ENCODE measurements at places on chromosomes 5 and 9. TPM values are rescaled to one million over a fixed set of nuclear protein-coding genes. Genes with fewer than 3 reads are reported as not detected.

IL13 gene
- not detected for total RNA-seq

PLK2 gene
- 19.8 TPM for total RNA-seq

- no peaks in the 10 kb centered on the region for H3K27me3 ChIP-seq
- no peaks in the 10 kb centered on the region for H3K36me3 ChIP-seq
Measured at GRCh38 chr5:67552773-67553172, 356.2 kb upstream of the CD180 start.

HK3 gene
- total RNA-seq: not detected

DNA sequence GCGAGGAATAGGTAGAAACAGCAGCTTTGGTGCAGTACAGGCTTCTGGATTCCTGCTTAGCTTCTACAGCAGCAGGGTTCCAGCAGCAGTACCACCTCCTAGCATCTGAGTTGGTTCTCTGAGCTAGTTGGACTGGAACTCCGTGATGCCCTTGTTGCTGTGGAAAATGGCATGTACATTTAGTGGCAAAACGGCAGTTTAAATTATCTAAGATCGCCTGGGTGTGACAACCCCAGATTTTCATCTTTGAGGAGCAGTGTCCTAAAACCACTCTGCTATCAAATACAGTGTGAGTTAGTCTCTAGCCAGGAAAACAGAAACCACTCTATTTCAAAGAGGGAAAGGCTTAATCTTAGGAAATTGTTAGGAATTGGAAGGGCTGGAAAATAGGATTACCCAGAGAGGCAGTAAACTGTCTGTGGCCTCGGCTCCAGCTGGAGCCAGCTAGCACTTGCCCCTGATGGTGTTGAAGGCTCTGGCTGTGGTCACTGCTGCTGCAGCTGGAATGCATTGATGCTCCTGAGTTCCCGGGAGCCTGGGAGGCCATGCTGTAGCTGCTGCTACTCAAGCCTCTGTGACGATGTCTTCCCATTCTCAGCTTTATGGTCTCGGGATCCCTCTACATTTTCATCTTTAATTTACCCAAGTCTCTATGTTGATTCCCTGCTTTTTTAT lies 29.4 kb downstream of the RAD23B start:
- H3K4me1 ChIP-seq: no peaks in the 10 kb centered on the region
- DNase-seq: no peak
- no peaks in the 10 kb centered on the region for H3K27me3 ChIP-seq
- H3K4me3 ChIP-seq: no peak overlapping the region
- no peak overlapping the region for H3K27ac ChIP-seq
- H3K36me3 ChIP-seq: peaks cover 38% of the 10 kb centered on the region

ANXA1 gene
- 5.7 TPM for total RNA-seq

- no peak overlapping the region for H3K27ac ChIP-seq
- H3K4me1 ChIP-seq: peaks cover 3% of the 10 kb centered on the region
- no peaks in the 10 kb centered on the region for H3K27me3 ChIP-seq
- H3K4me3 ChIP-seq: no peak overlapping the region
Measured at GRCh38 chr5:1815881-1816292, 14.7 kb downstream of the NDUFS6 start.

DNA sequence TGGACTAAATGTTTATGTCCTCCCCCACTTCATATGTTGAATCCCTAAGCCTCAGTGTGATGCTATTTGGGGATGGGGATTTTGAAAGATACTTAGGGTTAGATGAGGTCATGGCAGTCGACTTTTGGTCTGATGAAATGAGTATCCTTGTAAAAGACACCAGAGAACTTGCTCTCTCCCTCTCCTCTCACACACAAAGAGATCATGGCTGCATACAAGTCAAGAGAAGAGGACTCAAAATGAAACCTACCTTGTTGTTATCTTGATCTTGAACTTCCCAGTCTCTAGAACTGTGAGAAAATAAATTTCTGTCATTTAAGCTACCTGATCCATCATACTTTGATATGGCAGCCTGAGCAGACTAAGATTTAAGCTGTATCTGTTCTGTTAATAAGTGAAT lies 144.0 kb upstream of the HAPLN1 start:
- H3K27ac ChIP-seq: no peak overlapping the region
- no peaks in the 10 kb centered on the region for H3K36me3 ChIP-seq
- H3K4me3 ChIP-seq: no peak overlapping the region

DNA sequence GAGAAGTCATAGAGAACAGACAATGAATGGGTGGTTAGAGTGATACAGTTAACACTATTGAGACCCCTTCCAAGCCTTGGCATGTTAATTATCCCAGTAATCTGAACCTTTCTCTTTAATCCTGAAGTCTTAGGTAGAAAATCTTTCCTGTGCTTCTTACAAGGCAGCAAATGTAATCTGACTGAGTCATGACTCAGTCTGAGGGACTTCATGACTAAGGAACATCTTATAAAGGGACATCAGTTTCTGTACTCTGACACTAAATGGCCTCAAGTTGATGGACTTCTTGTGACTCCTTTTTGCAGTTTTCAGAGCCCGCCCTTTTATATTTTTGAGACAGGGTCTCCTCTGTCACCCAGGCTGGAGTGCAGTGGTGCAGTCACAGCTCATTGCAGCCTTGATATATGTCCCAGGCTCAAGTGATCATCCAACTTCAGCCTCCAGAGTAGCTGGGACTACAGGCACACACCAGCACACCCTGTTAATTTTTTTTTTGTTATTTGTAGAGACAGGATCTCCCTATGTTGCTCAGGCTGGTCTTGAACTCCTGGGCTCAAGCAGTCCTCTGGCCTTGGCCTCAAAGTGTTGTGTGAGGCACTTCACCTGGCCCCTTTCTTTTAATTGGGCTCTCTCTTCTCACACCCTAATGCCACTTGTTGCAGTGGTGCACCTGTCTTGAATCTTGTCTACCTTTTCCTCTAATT lies 9.5 kb downstream of the EXOSC3 start:
- DNase-seq: no peak
- peaks cover 2% of the 10 kb centered on the region for H3K36me3 ChIP-seq
- H3K4me1 ChIP-seq: no peaks in the 10 kb centered on the region
- H3K4me3 ChIP-seq: no peak overlapping the region
- H3K27ac ChIP-seq: no peak overlapping the region

DNA sequence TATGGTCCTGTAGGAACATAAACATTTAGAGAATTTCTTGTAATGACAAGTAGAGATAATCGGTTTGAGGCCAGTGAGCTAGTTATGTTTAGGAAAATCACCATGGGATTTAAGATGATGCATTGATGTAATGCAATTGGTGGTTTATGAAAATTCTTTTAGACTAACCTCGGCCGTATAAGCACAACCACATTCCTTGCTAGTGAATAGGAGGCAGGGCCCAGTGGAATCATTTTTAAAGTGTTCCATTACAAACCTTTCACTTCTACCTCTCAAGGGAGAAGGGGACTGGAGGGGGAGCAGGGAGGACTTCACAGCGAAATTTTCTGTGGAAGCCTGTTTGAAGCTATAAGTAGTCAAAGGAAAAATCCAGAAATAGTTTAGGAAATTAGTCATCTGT lies 71.8 kb upstream of the NFIL3 start:
- H3K4me1 ChIP-seq: peaks cover 3% of the 10 kb centered on the region
- H3K27me3 ChIP-seq: no peaks in the 10 kb centered on the region
- no peak overlapping the region for H3K4me3 ChIP-seq
- no peaks in the 10 kb centered on the region for H3K36me3 ChIP-seq

DNA sequence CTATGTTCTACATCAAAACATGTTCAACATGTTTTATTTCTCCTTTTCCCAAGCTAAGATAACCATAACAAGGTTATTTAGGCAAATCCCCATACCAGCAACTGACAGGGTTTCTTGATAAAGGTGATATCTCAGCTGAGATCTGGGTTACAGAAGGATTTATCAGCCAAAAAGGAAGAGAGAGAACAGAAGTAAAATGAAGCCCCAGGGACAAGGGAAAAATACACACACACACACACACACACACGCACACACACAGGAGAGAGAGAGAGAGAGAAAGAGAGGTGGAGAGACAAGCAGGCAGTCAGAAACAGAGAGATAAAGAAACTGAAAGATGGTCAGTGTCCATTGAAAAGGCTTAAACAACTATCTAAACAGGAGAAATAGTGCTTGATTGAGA lies 19.7 kb upstream of the MLLT3 start:
- H3K4me3 ChIP-seq: no peak overlapping the region
- no peak overlapping the region for H3K27ac ChIP-seq
- no peaks in the 10 kb centered on the region for H3K4me1 ChIP-seq
- no peaks in the 10 kb centered on the region for H3K27me3 ChIP-seq
- no peak for DNase-seq

KDM3B gene
- 78.1 TPM for total RNA-seq

PCDHA9 gene
- 0.36 TPM for total RNA-seq

DNA sequence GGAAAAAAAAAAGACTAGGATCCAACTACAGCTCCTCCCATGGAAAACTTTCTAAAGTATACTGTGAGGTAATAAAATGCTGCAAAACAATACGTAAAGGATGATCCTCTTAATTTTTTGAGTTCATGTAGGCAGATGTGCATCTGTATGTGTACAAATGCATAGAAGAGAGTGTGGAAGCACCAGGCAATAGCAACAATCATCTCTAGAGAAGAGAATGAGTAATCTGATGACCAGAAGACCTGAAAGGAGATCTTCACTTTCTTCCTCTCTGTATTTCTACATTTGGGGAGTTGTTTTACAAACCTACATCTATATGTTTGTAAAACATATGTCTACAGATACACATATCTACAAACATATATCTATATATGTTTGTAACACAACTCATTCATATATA lies 29.3 kb upstream of the SPDL1 start:
- DNase-seq: no peak
- H3K27me3 ChIP-seq: no peaks in the 10 kb centered on the region
- H3K4me1 ChIP-seq: no peaks in the 10 kb centered on the region
- no peaks in the 10 kb centered on the region for H3K36me3 ChIP-seq

PRLR gene
- 2.5 TPM for total RNA-seq

PLPPR1 gene
- 1.2 TPM for total RNA-seq

BTNL9 gene
- 0.89 TPM for total RNA-seq

- H3K4me1 ChIP-seq: no peaks in the 10 kb centered on the region
- H3K27me3 ChIP-seq: peaks cover 8% of the 10 kb centered on the region
- no peak for DNase-seq
- H3K27ac ChIP-seq: no peak overlapping the region
- no peak overlapping the region for H3K4me3 ChIP-seq
Measured at GRCh38 chr5:52983731-52984636, 5.2 kb upstream of the ITGA2 start.

- no peak for DNase-seq
- H3K27me3 ChIP-seq: no peaks in the 10 kb centered on the region
- no peaks in the 10 kb centered on the region for H3K36me3 ChIP-seq
- H3K4me3 ChIP-seq: no peak overlapping the region
- H3K4me1 ChIP-seq: no peaks in the 10 kb centered on the region
Measured at GRCh38 chr9:78609450-78609849, 312.5 kb downstream of the PSAT1 start.

GRCh38 chr5:79602889-79603288 lies 9.4 kb upstream of the TENT2 start:
- H3K27me3 ChIP-seq: no peaks in the 10 kb centered on the region
- H3K4me1 ChIP-seq: no peaks in the 10 kb centered on the region
- H3K4me3 ChIP-seq: no peak overlapping the region
- no peaks in the 10 kb centered on the region for H3K36me3 ChIP-seq
- DNase-seq: no peak

- no peak for DNase-seq
- no peaks in the 10 kb centered on the region for H3K27me3 ChIP-seq
- H3K4me1 ChIP-seq: peaks cover 3% of the 10 kb centered on the region
- H3K4me3 ChIP-seq: no peak overlapping the region
Measured at GRCh38 chr5:41921874-41922273, 3.2 kb upstream of the FBXO4 start.

DNA sequence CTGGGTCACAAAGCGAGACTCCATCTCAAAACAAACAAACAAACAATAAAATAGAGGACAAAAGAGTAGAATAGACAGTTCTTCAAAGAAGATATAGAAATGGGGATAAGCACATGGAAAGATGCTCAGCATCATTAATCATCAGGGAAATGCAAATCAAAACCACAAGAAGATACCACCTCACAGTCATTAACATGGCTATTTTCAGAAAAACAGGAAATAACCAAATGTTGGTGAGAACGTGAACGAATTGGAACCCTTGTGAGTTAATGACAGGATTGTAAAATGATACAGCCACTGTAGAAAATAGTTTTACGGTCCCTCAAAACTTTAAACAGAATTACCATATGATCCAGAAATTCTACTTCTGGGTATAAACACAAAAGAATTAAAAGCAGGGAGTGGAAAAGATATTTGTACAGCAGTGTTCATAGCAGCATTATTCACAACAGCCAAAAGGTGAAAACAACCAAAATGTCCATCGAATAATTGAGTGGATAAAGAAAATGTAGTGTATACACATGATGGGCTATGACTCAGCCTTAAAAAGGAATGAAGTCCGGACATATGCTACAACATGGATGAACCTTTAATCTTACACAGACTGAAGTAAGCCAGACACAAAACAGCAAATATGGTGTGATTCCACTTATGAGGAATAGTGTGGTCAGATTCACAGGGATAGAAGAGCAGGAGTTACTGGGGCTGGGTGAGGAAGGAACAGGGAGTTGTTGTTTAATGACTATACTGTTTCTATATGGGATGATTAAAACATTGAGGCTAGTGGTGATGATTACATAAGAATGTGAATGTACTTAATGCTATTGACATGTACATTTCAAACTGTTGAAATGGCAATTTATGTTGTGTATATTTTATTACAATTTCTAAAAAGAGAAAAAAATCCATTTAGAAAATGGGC lies 19.7 kb downstream of the OR2V2 start:
- no peak overlapping the region for H3K4me3 ChIP-seq
- no peak overlapping the region for H3K27ac ChIP-seq
- no peak for DNase-seq
- no peaks in the 10 kb centered on the region for H3K4me1 ChIP-seq

RASEF gene
- total RNA-seq: 4.3 TPM

- H3K27me3 ChIP-seq: no peaks in the 10 kb centered on the region
- H3K4me1 ChIP-seq: no peaks in the 10 kb centered on the region
- no peak overlapping the region for H3K4me3 ChIP-seq
- H3K27ac ChIP-seq: no peak overlapping the region
Measured at GRCh38 chr9:26513730-26514129, 378.9 kb downstream of the CAAP1 start.

FREM1 gene
- total RNA-seq: 2.6 TPM

GRCh38 chr5:31237174-31237573 lies 43.7 kb downstream of the CDH6 start:
- no peak for DNase-seq
- H3K27me3 ChIP-seq: no peaks in the 10 kb centered on the region
- H3K4me3 ChIP-seq: no peak overlapping the region
- H3K27ac ChIP-seq: no peak overlapping the region
- no peaks in the 10 kb centered on the region for H3K4me1 ChIP-seq

RNF180 gene
- 2.3 TPM for total RNA-seq
